Large intestine (tissue), 12 donors: ENCODE measurements at places on chromosomes 7 and 10.

DNA sequence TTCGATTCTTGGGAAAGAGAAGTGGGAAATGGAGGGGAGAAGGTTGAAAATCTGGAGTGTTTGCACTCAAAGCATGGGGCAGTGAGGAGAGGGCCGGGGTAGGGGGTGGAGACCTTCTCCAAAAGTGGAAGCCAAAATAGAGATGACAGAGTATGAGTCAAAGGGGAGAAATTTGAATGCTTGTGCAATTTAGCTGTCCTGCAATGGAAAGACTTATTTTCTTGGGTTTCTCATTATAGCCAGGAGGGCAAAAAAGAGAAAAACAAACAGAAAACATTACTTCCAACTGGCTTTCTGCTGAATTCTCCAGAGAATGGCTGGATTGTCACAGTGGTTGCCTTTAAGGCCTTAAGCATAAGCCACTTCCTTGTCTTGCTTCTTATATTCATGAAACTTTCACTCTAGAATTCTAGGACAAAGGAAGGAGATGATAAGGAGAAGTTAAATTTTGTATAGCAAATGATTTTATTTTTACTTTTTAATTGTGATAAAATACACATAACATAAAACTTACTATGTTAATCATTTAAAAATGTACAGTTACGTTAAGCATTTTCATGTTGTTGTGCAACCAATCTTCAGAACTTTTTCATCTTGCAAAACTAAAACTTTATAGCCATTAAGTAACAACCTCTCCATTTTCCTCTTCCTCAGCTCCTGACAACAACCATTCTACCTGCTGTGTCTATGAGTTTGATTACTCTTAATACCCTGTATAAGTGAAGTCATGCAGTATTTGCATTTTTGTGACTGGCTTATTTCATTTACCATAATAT, 100.2 kb downstream of the GPR85 start:
- no peaks in the 10 kb centered on the region for H3K4me1 ChIP-seq
- no peak overlapping the region for H3K27ac ChIP-seq
- H3K4me3 ChIP-seq, result no peak overlapping the region
- H3K27me3 ChIP-seq, result no peaks in the 10 kb centered on the region

DNA sequence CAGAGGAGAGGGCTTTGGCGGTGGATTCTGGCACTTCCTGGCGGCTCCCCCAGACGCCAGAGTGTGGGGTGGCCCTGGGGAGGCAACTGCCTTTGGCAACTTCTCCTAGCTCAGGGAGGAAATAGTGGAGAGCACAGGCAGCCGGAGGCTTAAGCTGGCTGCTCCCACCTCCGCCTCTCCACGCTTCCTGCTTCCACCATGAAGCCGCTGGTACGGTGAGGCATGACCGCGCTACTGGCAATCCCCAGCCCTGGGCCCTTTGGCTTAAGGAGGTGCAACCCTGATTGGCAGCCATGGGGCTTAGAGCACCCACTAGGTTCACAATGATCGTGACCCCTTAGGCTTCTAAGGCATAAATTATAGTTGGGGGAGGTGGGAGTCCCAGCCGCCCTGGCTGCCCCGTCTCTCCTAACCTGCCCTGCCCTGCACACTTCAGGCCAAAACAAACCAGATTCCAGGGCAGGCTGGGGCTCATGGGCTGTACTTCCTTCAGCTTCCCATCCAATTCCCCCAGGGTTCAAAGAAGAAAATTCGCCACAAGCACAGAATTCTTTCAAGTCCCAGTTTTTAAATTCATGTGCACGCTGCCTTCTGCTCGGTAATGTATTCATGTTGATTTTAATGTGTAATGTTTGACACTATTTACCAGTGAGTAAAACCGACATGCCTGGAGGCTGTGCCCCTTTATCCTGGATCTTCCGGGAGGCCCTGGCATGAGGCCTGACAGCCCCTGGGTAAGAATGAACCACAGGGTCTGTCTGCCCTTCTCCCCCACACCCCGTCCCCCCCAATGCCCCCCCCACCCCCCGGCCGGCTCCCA, 90.7 kb upstream of the LRRC4 start:
- DNase-seq, result no peak
- H3K27me3 ChIP-seq, result peaks cover 17% of the 10 kb centered on the region
- H3K27ac ChIP-seq, result no peak overlapping the region

DNA sequence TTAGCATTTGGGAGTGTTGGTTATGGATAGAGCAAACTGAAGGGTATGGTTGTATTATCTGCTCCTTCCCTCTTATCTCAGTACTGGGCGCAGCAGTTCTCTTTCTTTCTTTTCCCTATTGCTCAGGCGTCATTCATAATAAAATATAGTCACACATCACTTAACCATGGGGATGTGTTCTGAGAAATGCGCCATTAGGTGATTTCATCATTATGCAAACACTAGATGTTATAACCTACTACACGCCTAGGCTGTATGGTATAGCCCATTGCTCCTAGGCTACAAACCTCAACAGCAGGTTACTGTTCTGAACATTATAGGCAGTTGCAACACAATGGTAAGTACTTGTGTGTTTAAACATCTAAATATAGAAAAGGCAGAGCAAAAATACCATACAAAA, 401.7 kb downstream of the EXOC4 start:
- H3K4me3 ChIP-seq, result no peak overlapping the region
- peaks cover 6% of the 10 kb centered on the region for H3K4me1 ChIP-seq
- H3K27me3 ChIP-seq, result no peaks in the 10 kb centered on the region
- no peak overlapping the region for H3K27ac ChIP-seq
- DNase-seq, result no peak

- H3K36me3 ChIP-seq, result no peaks in the 10 kb centered on the region
- no peak for DNase-seq
- H3K4me3 ChIP-seq, result no peak overlapping the region
- no peak overlapping the region for H3K27ac ChIP-seq
- no peaks in the 10 kb centered on the region for H3K27me3 ChIP-seq
- H3K4me1 ChIP-seq, result no peaks in the 10 kb centered on the region
These were observed 71.5 kb upstream of the ADO start for GRCh38 chr10:62732841-62733653.

GRCh38 chr7:139035586-139036353, at the start of gene ZC3HAV1L:
Gene ZC3HAV1L (minus strand): TSS chr7:139036042. CDS start chr7:139036017, 25 bp downstream.
- peak within 1 kb of the TSS; percentile 56 for H3K27ac ChIP-seq
- DNase-seq, result peak; percentile 85
- H3K4me3 ChIP-seq, result peak within 1 kb of the TSS; percentile 55
- peaks cover 16% of the 10 kb centered on the region for H3K36me3 ChIP-seq
- H3K4me1 ChIP-seq, result peaks cover 7% of the 10 kb centered on the region

GRCh38 chr7:29113384-29114102, 32.8 kb downstream of the CPVL start:
- no peaks in the 10 kb centered on the region for H3K4me1 ChIP-seq
- no peaks in the 10 kb centered on the region for H3K36me3 ChIP-seq
- no peak overlapping the region for H3K4me3 ChIP-seq
- DNase-seq, result peak; percentile 14
- H3K27me3 ChIP-seq, result no peaks in the 10 kb centered on the region
- no peak overlapping the region for H3K27ac ChIP-seq
